ENCODE measurements at places on chromosomes 12 and 14.

- no peak for DNase-seq
Observed at GRCh38 chr12:79645235-79645630, 45.5 kb downstream of the PAWR start.

- peak; percentile 73 for DNase-seq
Observed at GRCh38 chr12:6613015-6613775, 6.0 kb upstream of the CHD4 start.

DNA sequence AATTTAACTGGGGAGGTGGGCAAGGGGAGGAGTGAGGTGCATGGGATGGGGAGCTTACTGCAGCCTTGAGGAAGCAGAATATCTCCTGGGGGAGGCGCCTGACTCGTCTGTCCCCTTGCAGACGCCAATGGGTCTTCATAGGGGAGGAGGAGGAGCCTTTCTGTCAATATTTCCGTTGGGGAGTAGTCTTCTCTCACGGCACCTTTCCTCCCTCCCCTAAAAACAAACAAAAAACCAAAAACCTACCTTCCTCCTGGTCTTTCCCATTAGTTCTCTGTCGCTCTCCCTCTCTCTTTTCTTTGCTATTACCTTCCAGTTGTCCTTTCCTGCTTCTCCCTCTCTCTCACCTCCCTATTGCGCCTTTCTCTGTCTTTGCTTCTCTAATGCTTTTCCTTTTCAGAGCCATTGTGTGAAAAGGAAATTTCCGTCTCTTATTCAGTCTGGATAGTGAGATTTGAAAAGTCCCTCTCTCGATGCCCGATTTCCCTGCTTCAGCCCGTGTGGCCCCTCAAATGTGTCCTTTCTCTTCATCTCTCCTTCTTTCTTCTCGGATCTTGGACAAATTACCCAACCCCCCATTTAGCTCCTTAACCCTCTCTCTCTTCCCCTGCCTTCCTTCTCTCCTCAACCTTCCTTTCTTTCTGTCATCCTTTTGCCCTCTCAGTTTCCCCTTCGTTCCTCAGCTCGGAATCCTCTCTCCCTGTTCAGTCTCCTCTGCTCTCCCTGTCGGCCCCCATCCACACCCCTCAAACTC lies 5.9 kb downstream of the GPR84 start:
- no peak for DNase-seq

DNA sequence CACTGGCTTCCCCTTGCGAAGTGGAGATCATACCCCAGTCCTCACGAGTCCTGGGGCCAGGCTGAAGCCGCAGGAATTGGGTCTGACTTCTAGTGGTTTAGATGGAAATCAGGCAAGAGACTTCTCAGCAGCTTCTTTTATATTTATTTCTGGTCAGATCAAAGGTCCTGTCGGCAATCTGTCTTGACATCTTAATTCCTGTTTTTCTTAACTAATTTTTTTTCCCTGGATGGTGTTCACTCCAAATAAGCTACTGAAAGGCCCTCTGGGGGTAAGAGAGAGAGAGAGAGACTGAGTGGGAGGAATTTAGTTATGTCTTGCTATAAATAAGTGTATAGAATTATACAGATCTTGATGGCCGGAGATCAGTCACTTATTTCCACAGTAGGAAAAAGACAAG lies 698.7 kb upstream of the TBX3 start:
- DNase-seq = no peak

GRCh38 chr12:80129895-80130530 lies 30.7 kb downstream of the OTOGL start:
- DNase-seq = no peak

DNA sequence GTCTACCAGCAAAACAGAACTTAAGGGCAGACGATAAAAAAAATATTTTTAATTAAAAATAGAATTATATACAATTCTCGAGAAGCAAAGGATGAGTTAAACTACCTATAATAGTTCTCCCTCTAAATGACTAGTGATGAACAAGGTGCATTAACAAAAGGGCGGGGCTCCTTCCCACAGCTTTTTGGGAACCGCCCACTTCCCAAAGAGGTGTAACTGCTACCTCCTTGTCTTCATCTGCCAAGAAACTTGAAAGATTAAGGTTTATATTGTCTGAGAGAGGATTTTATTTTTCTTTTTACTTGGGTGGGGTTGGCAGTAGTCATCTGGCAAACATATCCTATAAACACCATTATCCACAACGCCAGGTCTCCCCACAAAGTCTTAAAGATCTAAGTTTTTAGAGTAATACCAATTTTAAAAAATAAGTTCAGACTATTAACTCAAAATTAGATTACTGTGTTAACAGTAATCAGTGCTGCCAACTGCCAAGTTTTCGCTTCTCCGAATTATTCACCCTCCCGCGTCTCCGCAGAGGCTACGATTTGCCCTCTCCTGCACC lies 938 bp downstream of the RALGAPA1 start:
- DNase-seq = no peak

GRCh38 chr14:84421621-84422020 lies 1108.3 kb upstream of the FLRT2 start:
- DNase-seq = no peak

GRCh38 chr14:102901633-102902032 lies 20.8 kb upstream of the AMN start:
- DNase-seq = no peak

DNA sequence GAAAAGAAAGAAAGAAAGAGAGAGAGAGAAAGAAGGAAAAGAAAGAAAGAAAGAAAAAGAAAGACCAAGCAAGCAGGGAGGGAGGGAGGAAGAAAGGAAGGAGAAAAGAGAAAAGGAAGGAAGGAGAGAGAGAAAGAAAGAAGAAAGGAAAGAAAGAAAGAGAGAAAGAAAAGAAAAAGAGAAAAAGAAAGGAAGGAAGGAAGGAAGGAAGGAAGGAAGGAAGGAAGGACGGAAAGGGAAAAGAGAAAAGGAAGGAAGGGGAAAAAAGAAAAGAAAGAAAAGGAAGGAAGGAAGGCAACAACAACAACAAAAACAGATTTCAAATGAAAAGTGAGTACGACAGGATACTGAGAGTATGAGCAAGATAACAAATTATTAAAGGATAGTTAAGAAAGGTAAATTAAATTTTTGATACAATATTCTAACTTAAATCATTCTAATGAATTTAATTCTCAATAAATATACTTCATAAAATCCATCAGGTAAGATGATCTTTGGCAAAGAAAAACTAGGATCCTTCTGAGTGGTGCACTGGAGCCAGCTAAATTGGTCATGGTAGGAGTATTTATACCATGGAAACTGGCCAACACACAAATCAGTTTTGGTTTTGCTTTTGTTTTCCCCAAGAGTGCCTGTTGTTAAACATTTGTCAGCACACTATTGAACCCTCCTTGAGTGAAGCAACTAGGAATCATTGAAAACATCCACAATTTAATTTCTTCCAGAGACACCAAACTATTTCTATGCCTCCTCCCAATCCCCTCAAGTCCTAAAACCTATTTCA lies 56.1 kb upstream of the DYRK2 start:
- no peak for DNase-seq

DNA sequence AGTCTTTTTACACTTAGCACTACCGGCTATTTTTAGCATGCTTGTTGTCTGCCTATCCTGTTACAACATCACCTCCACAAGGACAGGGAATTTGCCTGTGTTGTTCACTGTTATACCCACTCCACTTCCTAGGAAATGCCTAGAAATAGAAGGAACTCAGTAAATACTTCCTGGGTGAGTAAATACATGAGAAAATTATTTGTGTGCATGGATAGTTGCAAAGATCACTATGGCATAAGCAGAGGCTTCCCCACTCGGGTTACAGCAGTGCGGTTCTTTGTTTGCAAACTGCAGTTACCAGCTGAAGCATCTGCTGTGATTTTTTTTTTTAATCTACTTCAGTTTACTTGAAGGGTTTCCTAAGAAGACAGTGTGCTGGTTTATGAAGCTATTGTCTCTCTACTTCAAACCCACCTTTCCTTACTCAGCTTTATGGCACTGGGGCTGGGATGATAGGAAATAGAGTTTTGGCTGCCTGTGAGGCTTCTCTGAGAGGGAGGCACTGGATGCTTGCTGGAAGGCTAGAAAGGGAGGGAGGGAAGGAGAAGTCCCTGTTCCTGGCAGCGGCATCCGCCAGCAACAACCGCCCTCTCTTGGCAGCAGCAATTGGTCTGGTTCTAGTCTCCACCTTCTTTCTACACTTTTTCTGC lies 29.0 kb downstream of the PDE6H start:
- peak; percentile 3 for DNase-seq

GRCh38 chr12:114163771-114164170 lies 197.6 kb upstream of the RBM19 start:
- no peak for DNase-seq

GRCh38 chr12:66538970-66539369 lies 139.9 kb downstream of the GRIP1 start:
- DNase-seq = no peak

DNA sequence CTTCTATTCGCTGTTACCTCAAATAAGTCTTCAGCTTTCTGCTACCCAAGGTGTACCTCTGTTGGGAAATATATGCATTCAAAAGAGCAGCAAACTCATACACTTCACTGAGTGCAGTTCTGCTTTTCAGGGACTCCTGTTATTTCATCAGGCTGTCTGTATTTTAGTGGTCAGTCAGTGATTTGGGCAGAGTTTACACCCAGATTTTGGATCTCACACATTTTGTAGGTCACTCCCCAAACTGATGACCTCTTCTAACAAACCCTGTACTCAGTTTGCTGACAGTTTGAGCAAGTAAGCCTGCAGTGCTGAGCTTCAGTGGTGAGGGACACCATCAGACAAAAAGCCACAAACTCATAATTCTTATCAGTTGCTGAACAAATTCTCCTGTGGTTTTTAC lies 8.2 kb upstream of the WASHC4 start:
- DNase-seq = no peak

- DNase-seq = no peak
Observed at GRCh38 chr12:6254491-6254890, 54.3 kb downstream of the CD9 start.

DNA sequence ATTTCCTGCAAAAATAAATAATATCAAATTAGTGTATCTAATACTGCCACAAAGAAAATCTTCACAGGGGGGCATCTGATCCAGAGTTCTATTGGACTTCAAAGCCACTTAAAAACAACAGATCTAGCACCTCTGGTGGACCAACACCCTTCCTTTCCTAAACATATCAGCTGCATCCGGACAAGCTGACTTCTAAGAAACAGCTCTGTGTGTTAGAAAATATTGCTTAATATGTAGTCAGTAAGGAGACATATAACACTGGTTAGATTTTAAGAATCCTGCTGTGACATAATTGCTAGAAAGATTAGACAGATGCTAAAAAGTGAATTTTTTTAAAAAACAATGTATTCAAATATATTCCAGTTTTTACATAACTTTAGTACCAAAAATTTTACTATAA lies 61.1 kb upstream of the PTPRB start:
- DNase-seq = no peak

- no peak for DNase-seq
Observed at GRCh38 chr12:112506513-112507166, 87.9 kb downstream of the PTPN11 start.

GRCh38 chr14:61064856-61065255 lies 83.8 kb downstream of the SLC38A6 start:
- DNase-seq = no peak

GRCh38 chr12:14621826-14622225 lies 54.1 kb upstream of the PLBD1 start:
- no peak for DNase-seq

DNA sequence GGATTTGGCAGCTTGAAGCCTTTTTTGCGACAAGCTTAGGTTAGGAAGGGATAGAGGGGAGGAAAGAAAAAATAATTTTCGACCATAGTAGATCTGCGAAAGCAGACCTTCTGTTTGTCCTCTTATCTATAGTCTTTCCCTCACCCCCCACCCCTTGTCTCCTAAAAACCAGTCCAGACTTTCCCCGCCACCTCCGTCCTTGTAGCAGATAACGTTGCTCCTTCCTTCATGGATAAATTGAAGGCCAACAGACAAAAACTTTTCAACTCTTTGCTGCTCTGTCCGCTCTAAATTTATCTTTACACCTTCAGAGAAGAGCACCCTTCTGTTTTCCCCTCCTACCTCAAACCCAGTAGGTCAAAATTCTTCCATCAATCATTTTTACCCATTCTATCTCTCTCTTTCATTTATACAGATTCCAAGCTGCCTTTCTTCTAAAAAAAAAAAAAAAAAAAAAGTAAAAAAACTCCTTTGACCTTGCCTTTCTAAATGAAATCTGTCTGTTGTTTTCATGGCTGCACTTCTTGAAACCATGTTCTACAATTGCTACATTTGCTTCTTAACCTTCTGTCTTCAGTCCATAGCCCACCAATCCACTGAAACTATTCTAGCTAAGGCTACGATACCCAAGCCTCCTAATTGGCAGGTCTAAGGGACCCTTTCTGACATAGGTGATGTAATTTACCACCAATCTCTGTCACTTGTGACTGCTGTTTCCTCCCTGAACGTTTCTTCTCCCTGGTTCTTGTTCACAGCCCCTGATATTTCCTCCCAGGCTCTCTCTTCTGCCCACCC lies 11.1 kb upstream of the NEMF start:
- DNase-seq = no peak

- DNase-seq = no peak
Observed at GRCh38 chr12:21715386-21715785, 57.7 kb upstream of the LDHB start.

- no peak for DNase-seq
Observed at GRCh38 chr12:28799348-28799747, 349.7 kb upstream of the FAR2 start.

DNA sequence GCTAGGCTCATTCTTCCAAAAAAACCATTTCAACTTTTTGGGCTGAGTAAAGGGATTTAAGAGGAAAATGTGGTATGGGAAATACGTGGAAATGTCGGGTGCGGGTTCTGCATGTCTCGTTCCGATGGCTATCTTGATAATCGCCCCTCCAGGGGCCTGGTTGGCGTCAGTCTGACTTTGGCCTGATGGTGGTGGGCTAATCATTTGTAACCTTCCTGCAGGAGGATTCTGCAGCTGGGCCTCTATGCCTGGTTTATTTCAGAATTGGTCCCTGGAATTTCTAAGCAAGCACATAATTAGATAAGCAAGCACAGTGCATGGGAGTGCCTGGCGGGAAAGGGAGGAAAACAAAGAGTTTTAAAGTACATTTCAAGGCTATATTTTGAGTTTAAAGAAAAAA lies 14.8 kb upstream of the SLC4A8 start:
- DNase-seq = no peak

DNA sequence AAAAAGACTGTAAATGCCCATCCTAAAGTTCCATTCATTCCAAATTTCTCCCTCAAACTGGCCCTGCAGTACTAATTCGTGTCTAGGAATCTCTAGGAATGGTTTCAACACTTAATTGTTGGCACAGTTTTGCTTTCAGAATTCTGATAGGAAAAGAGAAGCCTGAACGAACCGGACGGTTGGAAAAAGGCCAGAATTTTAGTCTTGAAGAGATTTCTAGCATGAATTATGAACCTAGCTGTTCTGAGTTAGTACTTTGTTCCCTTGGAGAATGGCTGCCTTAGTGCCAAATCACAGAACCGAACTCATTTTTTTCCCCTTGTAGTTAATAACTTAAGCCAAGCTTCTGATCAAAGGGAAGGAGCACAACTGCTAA lies 262.6 kb downstream of the ADAMTS20 start:
- DNase-seq = no peak

GRCh38 chr12:132190012-132190755 lies 45.9 kb downstream of the NOC4L start:
- DNase-seq = no peak

DNA sequence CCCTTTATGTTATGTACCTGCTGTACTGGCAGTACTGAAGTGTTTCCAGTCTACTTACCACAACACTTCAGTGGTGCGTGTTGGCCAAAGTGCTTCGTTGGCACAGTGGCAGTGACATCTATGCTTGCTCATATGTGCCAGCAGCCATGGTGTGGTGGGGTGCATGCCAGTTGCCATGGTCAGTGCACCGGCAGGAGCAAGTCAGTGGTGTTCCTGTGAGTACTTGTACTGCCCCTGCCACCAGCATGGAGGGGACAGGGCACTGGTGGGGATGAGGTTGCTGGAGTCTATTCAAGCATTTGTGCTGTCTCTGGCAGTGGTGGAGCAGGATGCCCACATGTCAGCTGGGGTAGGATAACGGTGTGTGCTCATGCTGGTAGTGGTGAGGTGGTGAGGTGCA lies 800.0 kb downstream of the TRHDE start:
- DNase-seq = no peak

Measured in hypothalamus (tissue), 51 donors.